Inflammatory macrophage (primary cell): ENCODE measurements at places on chromosomes 11 and 22.

DNA sequence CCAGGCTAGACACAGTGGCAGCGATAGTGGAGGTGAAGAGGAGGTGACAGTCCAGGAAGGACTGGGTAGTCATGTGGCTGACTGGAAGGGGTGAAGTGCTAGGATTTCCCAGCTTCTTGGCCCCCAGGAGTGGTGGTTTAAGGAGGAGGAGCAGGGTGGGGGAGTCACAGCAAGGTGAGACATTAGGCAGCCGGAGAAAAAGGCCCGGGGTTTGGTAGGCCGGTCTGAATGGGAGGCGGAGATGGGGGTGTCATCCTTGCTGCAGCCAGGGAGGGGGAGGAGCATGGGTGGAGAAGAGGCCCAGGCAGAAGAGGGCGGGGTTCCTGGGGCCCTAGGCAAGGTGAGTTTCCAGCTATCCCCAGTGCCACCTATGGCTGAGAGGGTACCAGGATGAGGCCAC is 6.1 kb downstream of the SIPA1 start:
- no peak for DNase-seq

DNA sequence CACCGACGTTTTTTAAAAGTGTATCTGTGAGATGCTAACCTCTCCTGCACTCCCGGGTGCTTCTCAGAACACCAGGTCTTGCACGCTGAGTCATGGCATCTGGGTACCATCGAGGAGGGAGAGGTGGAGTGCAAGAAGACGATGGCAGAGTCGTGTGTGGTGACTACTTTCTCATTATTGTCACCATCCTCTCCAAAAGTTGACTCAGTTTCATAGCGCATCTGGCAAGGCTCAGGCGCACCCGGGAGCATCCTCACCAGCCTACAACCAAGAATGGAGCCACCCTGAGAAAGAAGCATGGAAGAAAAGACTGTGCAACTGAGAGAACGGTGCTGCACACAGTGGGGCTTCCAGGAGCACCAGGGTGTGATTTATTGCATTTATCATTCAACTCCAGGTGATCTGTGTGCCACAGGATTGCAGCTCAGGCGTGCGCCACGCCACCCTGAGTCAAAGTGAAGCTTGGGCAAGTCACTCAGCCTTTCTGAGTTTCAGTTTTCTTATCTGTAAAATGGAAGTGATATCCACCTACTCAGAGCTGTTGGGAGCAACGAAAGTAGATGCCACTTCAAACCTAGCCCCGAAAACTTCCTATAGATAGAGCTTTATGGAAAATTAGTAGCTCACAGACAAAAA is 65.4 kb downstream of the LINC01488 start:
- DNase-seq: no peak

DNA sequence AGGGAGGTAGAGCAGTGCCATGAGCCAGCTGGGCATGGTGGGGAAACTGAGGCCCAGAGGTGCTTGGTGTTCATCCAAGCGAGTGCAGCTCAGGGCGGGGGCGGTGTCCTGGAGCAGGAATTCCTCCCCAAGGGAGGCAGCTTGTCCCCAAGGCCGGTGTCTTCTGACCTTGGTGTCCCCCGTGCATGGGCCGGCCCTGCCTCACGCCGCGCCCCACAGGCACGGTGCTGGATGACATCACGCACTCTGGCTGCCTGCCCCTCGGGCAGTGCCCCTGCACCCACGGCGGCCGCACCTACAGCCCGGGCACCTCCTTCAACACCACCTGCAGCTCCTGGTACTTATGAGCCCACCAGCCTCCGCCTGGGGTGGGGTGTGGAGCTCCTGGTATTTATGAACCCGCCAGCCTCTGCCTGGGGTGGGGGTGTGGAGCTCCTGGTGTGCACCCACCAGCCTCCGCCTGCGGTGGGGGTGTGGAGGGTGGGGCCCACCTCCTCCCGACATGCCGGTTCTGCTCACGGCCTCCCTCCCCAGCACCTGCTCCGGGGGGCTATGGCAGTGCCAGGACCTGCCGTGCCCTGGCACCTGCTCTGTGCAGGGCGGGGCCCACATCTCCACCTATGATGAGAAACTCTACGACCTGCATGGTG is 6.7 kb downstream of the MUC5B start:
- DNase-seq: no peak

DNA sequence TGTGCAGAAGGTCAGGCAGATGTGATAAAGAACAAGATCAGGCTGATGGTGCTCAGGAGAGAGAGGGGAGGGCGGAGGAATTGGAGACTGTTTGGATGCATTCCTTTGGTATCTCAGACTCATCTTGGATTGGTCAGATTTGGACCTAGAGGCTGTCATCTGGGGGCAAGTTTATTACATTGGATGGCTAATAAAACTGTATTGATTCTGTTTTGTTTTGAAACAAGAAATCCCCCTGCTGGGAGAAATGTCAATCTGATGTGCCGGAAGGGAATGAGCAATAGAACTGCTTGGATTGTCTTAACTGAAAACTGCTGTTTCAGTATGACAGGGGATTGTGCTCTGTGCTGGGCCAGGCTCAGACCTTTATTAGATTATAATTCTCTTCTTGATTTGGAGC is 25.5 kb upstream of the CCDC90B start:
- no peak for DNase-seq

DNA sequence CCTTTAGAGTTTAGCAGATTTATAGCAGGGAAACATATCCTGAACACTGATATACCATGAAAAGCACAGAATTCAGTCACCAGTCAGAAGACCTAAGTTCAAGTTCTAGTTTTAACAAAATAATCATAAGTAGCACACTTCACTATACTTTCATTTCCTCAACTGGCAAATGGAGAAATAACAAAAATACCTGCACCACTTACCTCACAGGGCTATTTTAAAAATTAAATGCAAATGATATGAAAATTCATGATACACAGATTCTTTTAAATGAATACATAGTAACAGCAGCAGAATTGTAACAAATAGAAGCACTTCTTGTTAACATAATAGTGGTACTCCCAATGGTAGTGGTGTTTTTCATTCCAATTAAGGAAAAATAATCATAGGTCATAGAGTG is 139.0 kb downstream of the FCHSD2 start:
- DNase-seq: no peak

DNA sequence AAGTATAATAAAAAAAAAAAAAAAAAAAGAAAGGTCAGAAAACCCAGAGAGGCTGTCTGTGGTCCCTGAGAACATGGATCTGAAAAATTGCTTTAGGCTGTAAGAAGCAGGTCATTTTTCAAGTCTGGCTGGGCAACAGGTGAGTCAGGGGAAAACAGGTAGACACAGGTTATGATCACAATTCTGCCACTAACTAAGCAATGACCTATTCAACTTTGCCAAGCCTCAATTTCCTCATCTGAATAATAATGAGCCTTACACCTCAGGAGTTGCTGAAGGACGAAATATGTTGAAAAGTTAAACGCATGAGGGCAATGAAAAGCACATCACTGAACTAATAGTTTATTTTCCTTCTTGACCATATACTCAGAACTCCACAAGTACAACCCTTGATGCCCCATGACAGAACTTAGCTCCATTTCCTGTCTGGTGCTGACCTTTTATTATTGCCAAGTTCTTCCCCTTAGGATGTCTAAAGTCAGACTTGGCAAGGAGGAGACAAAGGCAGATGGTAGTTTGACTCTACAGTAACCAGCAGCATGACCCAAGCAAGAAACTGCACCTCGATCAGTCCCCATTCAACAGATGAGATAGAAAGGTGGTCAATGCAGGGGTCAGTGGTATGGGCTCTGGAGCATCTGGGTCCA is 93.6 kb downstream of the SYN3 start:
- no peak for DNase-seq

DNA sequence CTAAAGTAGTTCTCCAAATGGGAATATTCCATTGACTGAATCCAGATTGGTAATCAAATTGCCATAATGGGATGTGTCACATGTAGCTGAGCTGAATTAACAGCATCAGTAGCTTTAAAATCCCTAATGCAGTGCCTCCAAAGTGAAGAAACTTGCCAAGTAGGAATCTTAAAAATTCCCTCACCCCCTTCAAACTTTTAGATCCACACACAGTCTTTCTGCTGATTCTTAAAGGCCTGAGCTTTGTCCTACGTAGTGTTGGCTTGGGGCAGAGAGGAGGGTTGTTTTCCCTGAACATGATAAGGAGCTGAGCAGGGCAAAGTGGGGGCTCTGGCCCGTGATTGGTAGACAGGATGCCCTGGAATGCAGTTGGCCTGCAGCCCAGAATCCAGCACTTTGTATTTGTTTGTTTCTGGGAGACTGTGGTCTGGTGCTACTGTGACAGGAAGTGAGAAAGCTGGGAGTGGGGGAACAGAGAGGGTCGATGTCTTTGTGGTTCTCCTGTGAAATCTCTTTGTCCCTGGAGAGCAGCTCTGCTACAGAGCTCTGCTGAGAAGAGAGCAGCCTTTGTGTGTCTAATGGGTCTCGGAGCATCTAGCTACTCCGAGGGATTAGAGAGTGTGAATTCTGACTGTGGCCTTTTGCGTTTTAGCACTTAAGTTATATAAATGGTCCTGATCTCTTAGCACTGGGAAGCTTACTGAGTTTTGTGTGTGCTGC is 16.9 kb downstream of the CTNND1 start:
- no peak for DNase-seq

- DNase-seq: peak; percentile 66
Measured at GRCh38 chr22:31509061-31509762, 12.9 kb downstream of the SFI1 start.

GRCh38 chr11:1852271-1852876 is 510 bp upstream of the LSP1 start:
- no peak for DNase-seq

DNA sequence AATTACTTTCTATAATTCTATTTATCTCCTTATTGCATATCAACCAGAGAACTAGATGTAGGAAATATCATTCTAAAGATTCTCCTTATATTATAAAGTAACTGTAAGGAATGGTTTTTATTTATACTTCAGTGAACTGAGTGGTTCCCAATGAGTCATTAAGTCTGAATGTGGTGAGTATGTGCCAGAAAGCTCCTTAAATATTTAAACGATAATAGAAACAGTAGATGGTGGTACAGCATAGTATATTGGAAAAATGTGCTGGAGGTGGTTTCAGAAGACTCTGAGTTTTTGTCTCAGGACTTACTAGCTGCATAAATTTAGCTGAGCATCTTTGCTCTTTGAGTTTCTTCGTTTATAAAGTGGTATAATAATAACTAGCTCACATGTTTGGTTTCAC is 653.5 kb downstream of the FAM181B start:
- DNase-seq: no peak

GRCh38 chr22:36293606-36294292 is 40.8 kb downstream of the APOL1 start:
- DNase-seq: no peak

GRCh38 chr11:72520815-72521214 is 86.5 kb upstream of the CLPB start:
- peak; percentile 41 for DNase-seq

GRCh38 chr11:114262681-114263512 is 33.3 kb upstream of the NNMT start:
- no peak for DNase-seq

DNA sequence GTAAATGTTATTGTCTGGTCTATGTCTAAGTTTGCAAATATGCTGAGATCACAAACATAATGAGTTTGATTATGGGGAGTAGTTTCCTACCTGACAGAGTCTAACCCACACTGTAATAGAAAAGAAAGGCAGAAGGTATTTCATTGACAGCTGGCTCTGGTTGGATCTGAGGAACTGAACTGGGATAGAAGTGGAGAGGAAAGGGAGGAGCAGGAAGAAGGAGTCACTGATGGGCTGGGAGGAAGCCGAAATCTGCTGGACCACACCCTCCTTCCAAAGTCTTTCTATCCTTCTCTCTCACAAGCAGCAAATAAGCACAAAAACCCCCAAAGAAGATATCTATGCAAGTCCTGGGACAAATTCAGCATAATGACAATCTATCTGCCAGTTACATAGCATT is 11.7 kb downstream of the BLID start:
- no peak for DNase-seq

DNA sequence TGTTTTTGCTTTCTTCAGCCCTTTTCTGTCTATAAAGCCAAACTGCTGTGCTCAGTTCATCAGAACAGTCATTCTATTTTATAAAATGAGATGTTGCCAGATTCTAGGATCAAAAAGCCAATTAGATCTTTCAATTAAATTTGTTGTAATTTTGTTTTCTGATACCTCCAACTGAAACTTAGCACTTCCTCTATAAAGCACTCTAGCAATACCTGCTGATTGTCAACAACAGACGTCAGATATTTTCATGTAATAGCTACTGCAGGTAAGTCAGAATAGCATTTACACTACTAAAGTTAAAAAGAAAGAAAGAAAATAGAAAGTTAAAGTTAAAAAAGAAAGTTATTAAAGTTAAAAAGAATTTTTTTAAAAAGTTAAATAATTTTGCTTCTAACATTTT is 19.6 kb downstream of the RRAS2 start:
- DNase-seq: no peak

GRCh38 chr22:24429411-24430365 is 2.3 kb downstream of the ADORA2A start:
- no peak for DNase-seq

GRCh38 chr22:43066134-43066533 is 23.1 kb downstream of the TTLL1 start:
- DNase-seq: no peak

GRCh38 chr11:19777377-19778102 is 64.9 kb downstream of the NAV2 start:
- DNase-seq: no peak

- DNase-seq: no peak
Measured at GRCh38 chr11:70495351-70496310, 97.3 kb downstream of the CTTN start.

GRCh38 chr11:71430166-71430565 is 18.0 kb downstream of the DHCR7 start:
- DNase-seq: no peak

- no peak for DNase-seq
Measured at GRCh38 chr11:87575088-87575487, 537.4 kb downstream of the TMEM135 start.

DNA sequence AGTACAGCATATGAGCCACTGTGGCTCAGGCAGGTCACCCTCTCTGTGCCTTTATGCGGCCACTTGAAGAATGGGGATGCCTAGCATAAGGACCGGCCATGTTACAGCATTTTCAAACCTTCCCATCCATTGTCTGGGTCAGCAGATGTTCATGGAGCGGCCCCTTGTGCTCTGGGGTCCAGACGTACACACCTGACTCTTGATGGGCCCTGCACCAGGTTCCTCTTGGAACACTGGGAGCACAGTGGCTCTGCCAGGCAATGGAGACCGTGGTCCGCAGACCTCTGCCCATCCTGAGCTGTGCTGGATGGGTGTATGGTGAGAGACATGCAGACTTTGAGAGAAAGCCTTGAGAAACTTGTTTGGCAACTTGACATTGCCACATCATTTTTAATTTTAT is 9.8 kb downstream of the PRDM11 start:
- DNase-seq: no peak

GRCh38 chr22:49007013-49007653 is 820.5 kb downstream of the BRD1 start:
- DNase-seq: no peak

GRCh38 chr11:63502252-63502820 is 3.5 kb upstream of the LGALS12 start:
- DNase-seq: no peak
